ENCODE measurements at places on chromosomes 3 and 15. TPM values are rescaled to one million over a fixed set of nuclear protein-coding genes. Genes with fewer than 3 reads are reported as not detected.

PLCB2 gene
- total RNA-seq = not detected

DOCK3 gene
- total RNA-seq = under 0.01 TPM

KBTBD13 gene
- not detected for total RNA-seq

SENP7 gene
- 8.9 TPM for total RNA-seq

SRGAP3 gene
- total RNA-seq = 1.5 TPM

RAB6B gene
- 0.30 TPM for total RNA-seq

KCNMB2 gene
- not detected for total RNA-seq
